ENCODE measurements at places on chromosomes 2 and 18. TPM values are rescaled to one million over a fixed set of nuclear protein-coding genes. Genes with fewer than 3 reads are reported as not detected.

- peak; percentile 32 for DNase-seq
These were observed 457.2 kb downstream of the PIK3C3 start for GRCh38 chr18:42412281-42412680.

GRCh38 chr2:134593519-134593918 is 125.3 kb downstream of the TMEM163 start:
- no peak for DNase-seq

DNA sequence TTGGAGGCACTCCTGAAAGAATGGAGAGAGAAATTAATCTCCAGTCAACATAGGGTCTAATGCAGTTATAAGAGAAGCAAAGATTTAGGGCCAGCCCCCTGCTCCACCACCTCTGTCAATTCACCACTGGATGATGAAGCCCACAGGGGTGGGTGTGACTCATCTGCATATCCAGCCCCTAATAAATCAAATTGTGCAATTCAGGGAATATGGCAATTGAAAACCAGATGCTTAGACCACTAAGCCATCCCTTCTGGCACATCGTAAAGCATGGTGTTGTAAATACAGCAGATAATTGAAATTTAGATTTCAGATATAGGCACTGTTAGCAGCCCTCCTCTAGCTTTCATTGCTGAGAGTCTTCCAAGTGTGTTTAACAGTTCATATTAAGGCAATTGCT is 541.4 kb downstream of the PARD3B start:
- DNase-seq, result no peak

GRCh38 chr2:235868224-235868623 is 300.0 kb downstream of the GBX2 start:
- no peak for DNase-seq

DNA sequence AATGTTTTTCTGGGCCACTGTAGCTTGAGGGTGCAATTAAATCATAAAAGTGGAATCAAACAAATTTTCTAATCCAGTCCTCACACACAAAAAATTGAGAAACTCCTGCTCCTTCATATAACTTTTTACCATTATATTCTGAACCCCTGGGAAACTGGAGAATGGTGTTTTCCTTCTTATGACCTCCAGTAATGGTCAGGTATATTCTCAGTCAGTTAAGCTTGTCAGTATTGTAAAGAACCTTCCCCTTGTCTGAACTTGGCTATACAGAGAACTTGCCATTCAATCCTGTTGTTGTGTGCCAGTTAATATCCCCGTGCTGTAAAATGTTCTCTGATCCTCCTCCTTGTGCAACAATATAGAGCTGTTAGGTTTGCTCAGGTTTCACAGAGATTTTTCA is 39.5 kb downstream of the ZNF804A start:
- no peak for DNase-seq

The BMPR2 gene
- 33.0 TPM for total RNA-seq

The SULT1C2 gene
- not detected for total RNA-seq

DNA sequence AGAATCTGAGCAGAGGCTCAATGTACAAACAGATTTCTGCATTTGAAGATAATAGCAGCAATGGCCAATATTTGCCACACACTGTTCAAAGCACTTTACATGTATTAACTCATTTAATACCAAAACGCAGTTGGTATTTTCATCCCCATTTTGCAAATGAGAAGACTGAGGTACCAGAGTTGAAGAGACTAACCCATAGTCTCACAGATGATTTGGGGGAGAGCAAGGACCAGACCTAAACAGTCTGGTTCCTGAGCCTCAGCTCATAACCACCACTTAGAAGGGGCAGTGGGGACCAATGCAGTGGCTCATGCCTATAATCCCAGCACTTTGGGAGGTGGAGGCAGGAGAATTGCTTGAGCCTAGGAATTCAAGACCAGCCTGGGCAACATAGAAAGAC is 18.1 kb upstream of the AGFG1 start:
- no peak for DNase-seq

GRCh38 chr2:8312861-8313830 is 368.7 kb upstream of the ID2 start:
- no peak for DNase-seq

The UBR3 gene
- 43.5 TPM for total RNA-seq

The ABCG5 gene
- total RNA-seq, result not detected

DNA sequence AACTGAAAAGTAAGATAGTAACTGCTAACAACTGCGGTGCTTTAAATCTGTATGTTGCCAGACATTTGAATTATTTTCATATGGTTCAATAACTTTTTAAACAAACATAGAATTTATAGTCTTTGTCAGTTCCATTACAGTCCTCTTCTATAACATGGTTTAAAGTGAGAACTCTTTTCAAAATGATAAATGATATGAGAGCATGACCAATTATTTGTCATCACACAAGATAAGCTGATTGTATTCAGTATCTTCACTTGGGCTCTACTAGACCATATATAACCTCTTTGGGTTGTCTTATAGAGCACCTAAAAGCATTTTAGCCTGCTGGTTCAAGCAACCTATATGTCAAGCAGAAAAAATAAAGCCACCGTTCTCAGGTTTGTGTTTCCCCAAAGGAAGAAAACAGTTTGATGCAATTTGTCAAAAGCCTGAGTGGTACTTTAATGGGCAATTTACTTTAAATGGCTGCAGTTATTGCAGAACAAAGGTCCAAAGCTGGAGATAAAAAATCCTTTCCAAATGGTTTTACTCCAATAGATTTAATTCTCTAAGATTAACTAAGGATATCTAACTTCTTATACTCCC is 298.4 kb downstream of the FSIP2 start:
- no peak for DNase-seq

The METTL5 gene
- total RNA-seq, result 30.4 TPM

GRCh38 chr2:230877759-230878598 is 13.2 kb downstream of the ITM2C start:
- no peak for DNase-seq

The AQP12A gene
- total RNA-seq, result not detected

GRCh38 chr2:33265584-33266338 is 210.7 kb upstream of the RASGRP3 start:
- DNase-seq, result no peak

GRCh38 chr2:224870341-224870740 is 154.2 kb upstream of the CCDC195 start:
- DNase-seq, result no peak

DNA sequence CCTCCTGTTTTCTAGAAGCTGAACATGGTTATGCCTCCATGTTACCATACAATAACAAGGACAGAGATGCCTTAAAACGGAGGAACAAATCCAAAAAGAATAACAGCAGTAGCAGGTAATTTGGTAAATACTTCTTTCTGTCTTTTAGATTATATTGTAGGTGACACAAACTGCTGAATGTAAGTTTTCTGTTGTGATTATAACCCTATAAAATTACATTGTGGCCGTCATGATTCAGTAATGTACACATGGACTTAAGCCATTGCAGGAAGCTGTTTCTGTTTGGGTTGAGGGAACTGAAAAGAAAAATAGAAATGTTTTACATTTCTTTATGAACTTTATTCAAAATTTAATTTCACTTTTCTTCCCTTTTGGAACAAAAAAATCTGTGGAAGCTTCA is 1.2 kb downstream of the MXD1 start:
- DNase-seq, result no peak

The OTX1 gene
- under 0.01 TPM for total RNA-seq

- peak; percentile 98 for DNase-seq
These were observed 92.7 kb upstream of the PARD3B start for GRCh38 chr2:204452464-204453023.

The OSR1 gene
- total RNA-seq, result 0.39 TPM

DNA sequence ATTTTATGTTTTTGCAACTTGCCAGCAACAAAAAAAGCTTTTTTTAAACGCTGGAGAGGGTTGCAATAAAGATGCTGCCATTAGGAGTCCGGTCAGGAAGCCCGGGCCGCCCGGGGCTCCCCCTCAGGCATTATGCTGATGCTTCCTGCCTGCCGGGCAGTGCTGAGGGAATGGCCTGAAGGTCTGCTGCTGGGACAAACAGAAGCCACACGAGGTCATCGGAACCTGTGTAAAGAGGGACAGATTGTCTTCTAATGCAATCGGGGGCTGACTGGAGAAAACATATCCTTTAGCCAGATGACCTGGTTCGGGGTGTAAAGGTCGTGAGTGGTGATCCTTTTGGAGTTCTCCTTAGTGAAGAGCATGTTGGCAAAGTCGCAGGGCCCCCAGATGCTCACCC is 2.3 kb downstream of the IMPA2 start:
- peak; percentile 12 for DNase-seq

DNA sequence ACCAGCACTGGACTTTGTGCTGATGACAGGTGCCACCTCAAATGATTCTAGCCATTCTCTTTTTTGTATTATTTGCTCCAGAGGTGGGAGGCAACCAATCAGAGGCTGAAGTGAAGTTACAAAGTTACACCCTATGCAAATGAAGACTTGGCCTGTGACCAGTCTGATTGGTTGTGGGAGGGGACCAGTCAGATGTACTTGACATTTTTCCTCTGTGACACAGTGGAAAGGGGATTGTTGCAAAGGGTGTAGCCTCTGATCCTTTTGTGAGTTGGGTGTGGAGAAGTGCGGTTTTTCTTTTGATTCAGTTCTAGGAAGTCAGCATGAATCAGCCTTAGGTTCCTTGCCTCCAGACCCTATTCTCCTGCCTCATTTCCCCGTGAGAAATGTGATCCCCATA is 244.0 kb downstream of the ARL6IP6 start:
- DNase-seq, result no peak

DNA sequence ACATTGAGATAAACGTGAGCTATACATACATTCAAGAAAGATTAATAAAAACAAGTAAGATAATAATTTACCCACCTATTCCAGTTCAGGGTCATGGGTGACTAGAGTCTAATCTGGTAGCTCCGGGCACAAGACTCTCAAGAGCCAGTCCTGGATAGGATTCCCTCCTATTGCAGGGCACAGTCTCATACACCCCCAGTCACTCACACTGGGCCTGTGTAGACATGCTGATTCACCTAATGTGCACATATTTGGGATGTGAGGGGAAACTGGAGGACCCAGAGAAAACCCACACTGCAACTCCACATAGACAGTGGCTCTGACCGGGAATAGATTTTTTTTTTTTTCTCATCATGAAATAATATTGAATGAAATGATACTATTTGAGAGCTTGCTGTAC is 81.5 kb upstream of the THUMPD2 start:
- DNase-seq, result no peak

DNA sequence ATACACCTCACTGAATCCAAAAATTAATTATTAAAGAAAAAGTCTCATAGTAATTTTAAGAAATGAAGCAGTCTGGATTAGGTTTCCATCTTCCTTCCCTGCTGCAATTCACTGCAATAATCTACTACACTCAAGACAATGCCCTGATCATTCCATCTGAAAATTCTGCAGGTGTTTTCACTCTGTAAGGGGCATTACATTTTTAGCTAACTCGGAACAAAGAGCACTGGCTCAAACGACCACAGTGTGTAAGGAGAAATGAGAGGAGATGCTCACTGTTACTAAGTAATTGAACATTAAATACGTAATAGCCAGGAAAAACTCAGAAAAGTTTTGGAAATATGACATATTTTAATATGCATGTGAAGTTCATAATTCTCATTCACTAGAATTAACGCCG is 1.3 kb downstream of the B4GALT6 start:
- DNase-seq, result no peak

GRCh38 chr2:239465017-239466001 is 64.5 kb upstream of the HDAC4 start:
- DNase-seq, result no peak

The DLGAP1 gene
- under 0.01 TPM for total RNA-seq

- no peak for DNase-seq
These were observed 21.1 kb downstream of the METTL8 start for GRCh38 chr2:171412571-171413175.

GRCh38 chr2:157785200-157785599 is 90.9 kb downstream of the ACVR1 start:
- peak; percentile 30 for DNase-seq

DNA sequence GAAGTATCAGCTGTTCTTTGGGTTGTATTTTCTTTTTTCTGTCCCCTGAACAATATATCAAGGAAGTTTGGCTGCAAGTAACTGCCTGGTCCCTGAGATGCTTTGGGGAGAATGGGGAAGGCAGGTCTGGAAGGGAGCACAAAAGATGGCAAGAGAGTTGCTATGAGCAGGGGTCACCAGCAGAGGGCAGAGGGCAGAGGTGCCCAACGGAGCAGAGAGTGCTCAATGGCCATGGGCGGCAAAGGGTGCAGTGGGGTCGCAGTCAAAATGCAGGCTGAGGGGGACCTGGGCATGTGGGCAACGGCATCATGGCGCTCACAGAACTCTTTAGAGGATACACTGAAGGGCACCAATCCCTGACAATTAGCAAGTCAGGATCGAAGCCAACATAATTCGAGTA is 107.7 kb upstream of the ATP8B1 start:
- no peak for DNase-seq

DNA sequence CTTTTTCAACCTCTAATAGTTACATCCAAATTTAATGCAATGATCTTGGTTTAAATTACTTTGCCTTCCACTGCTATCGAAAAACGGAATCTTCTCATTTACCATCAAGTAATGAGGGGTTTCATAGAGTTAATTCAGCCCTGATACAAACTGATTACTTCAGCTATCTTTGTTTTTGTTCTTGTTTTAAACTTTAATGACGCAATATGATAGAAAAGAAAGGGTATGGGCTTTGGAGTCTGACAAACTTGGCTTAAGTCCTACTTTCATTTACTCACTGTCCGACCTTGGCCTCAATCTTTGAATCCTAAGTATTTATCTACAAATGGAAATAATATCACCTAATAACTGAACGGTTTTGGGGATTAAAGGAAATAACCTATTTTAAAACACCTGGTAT is 16.1 kb downstream of the ADAM17 start:
- DNase-seq, result no peak

The CYRIA gene
- 30.6 TPM for total RNA-seq

The REG3G gene
- total RNA-seq, result not detected

DNA sequence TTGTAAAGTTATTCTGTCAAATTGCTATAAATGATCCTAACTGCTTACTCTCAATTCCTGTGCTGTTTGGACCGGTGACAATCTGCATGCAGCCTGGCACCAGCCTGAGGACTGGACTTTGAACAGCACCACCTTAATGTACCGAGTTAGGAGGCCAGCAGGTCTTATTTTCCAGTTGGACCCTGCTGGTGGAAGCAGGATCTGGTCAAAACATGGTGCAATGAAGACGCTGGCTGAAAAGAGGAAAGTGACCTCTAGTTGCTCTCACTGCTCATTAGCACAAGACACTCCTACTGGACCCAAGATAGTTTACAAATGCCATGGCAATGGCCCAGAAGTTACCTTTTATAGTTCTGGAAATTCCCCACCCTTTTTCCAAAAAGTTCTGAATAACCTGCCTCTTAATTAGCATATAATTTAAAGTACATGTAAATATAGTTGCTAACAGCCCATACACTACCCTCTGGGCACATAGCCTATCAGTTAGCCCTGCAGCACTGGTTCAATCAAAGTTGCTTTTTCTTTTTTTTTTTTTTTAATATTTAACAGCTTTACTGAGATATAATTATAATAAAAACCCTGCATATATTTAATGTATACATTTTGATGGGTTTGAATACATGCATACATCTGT is 35.8 kb downstream of the RBKS start:
- DNase-seq, result no peak

Data from dermis microvascular lymphatic vessel endothelial cell (primary cell).